ENCODE measurements at places on chromosomes 6 and 20.

GRCh38 chr6:158043586-158044524 is 62.2 kb downstream of the SYNJ2 start:
- no peak for DNase-seq

GRCh38 chr20:10843146-10843711 is 169.4 kb upstream of the JAG1 start:
- no peak for DNase-seq

DNA sequence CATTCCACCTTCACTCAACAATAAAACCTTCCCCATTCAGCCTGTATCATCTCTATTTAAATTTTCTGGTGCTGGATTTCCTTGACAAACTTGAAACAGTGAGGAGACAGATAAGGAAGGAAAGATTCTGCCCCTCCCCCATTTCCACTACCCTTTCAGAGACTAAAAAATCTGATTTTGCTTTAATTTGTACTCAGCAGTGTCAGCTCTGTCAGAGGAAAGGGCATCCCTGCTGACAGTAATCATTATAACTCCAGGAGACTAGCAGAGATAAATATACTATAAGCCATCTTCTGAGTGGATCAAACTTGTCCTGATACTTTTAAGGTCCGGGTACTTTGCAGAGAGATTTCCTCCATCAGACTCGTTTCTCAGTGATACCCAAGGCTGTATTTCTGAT is 155.6 kb downstream of the SAMD5 start:
- no peak for DNase-seq

DNA sequence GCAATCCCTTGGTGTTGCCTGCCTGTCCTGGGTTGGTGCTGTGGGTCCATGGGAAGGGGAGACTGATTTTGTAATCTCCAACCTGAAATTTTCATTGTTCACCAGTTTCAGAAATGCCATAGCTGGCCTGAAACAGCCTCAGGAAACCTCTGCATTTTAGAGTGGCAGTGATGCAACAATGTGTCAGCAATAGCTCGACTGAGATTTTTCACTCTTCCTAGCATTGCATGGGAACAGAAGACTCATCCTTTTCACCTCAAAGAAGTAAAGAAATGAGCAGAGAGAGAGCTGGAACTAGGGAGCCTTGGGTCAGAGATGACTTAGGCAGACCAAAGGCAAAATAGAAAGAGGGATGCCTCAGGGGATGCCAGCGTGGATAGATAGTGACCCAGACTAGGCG is 23.7 kb upstream of the TMEM14A start:
- DNase-seq: no peak

DNA sequence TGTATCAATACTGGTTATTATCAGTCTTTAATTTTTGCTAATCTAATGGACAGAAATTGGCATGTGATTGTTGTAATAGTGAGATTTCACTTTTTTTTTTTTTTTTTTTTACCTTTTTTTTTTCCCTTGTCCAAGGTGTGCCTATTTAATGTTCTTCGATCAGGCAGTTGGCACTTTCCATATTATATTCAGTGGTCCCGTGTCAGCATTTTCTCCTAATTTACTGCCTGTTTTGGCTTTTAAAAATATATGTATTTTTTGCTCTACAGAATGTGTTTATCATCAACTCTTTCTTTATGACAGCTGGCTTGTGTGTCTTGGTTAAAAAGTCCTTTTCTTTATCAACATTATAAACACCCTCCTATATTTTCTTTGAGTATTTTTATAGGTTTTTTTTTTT is 39.4 kb downstream of the CDYL start:
- DNase-seq: no peak

GRCh38 chr6:132458887-132459604 is 53.9 kb downstream of the STX7 start:
- DNase-seq: no peak
